ENCODE measurements at places on chromosomes 7 and 10.

DNA sequence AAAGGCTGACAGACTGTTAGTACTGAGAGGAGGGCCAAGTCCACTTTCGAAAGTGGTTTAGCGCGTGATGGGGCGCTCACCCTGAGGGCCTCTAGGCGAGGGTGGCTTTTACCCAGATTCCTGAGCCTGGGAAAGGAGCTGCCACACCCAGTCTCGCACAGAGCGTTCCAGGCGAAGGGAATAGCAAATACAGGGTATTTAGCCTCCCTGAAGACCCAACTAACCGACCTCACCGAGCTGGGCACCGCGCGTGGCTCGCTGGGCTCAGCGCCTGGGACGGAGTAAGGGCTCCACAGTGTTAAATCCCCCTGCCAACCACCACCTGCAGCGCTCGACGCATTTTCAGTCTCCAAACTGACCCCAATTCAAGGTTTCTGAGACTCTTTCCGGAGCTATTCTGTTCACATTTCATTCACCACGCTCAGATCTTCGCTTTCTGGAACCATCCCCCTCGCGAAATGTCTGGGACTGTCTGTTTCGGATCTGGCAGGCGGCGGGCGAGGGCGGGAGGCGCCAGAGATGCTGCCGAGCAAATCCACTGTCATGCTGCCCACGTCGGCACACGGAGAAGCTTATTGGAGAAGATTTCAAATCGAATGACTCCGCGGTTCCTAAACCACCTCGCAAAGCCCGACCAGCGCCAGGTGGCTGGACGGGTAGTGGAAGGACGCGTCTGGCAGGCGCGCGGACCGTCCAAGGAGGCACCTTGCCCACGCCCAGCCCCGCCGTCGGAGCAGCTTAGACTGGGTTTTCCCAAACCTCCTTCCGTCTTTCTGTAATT, 1.4 kb upstream of the OSBPL3 start:
- DNase-seq: peak; percentile 81

DNA sequence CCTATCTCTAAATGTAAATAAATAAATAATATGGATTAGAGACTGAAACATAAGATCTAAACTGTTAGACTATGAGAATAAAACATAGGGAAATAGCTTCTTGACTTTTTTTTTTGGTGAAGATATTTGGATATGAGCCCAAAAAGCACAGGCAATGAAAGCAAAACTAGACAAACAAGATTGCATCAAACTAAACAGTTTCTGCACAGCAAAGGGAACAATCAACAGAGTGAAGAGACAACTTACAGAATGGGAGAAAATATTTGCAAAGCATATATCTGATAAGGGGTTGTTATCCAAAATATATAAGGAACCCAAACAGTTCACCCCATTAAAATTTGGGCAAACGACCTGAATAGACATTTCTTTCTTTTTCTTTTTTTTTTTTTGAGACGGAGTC, 148.1 kb downstream of the SUGCT start:
- DNase-seq: no peak

DNA sequence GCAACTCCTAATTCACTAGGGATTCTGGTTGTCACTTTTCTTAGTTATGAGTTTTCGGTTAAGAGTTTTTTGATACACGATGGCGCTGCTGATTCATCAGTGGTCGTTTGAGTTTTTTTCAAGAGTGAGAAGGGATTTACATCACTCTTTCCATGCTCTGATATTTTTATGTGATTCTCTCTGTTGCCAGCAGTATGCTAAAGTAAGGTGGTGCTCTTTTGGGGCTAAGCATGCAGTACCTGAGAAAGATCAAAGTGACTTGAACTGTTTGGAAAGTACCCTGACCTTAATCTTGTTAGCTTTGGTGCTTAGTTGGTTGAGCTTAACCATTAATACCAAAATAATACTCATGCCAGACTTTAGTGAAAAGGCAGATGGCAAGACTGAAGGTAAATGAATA, 28.1 kb downstream of the STAMBPL1 start:
- no peak for DNase-seq

DNA sequence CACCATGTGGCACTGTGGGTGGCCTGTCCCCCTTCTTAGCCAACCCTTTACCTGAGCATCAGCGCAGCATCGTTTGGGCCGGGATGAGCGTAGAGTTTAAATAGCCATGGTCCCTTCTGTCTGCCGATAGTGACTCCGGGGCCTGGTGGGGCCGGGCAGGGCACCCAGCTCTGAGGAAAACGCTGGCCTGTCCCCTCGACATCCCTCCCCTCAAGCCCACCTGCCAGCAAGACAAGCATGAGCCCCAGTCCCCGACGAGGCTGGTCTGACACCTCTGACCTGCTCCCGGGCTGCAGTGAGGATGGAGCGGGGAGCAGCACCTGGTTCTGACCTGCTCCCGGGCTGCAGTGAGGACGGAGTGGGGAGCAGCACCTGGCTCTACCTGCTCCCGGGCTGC, 31.1 kb upstream of the CNPY1 start:
- no peak for DNase-seq

DNA sequence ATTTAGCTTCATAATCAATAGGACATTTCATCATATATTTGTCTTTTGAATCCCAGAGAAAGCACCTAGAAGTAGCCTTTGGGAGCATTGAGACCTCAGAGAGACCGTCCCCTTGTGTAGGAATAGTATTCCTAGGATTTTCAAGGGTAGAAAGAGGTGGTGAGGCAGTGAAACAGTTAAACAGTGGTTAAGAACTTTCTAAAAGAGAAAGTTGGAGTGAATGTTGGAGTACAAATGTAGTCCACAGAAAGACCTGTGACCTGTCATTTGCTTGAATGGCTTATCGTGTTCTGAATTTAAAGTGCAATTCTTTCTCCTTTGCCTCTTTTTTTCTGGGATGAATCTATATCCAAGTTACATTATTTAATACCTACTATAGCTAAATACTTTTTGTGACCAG, 30.0 kb downstream of the GBF1 start:
- no peak for DNase-seq

DNA sequence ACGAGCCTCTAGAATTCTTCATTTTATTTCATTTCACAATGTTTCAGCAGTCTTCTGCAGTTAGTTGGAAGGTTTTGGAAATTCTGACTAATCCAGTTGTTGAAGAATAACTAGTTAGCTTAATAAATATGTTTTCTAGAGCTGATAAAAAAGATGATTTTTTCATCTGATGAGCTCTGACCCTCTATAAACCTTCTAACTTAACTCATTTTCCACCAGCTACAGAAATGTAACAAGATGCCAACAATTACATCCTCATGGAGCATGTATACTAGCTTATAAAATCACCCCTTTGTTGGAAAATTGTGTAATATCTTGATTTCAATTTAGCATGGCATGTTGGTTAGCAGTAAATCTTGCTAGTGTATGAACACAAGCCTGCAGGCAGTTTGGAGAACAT, 33.1 kb downstream of the KAT6B start:
- DNase-seq: no peak

GRCh38 chr7:46421441-46422230, 500.6 kb upstream of the IGFBP3 start:
- no peak for DNase-seq

GRCh38 chr7:17512181-17512675, 213.8 kb downstream of the AHR start:
- no peak for DNase-seq

- peak; percentile 46 for DNase-seq
Observed at GRCh38 chr7:2608921-2609411, 22.8 kb upstream of the TTYH3 start.

GRCh38 chr7:68417659-68418058, 1180.6 kb upstream of the AUTS2 start:
- DNase-seq: peak; percentile 20

DNA sequence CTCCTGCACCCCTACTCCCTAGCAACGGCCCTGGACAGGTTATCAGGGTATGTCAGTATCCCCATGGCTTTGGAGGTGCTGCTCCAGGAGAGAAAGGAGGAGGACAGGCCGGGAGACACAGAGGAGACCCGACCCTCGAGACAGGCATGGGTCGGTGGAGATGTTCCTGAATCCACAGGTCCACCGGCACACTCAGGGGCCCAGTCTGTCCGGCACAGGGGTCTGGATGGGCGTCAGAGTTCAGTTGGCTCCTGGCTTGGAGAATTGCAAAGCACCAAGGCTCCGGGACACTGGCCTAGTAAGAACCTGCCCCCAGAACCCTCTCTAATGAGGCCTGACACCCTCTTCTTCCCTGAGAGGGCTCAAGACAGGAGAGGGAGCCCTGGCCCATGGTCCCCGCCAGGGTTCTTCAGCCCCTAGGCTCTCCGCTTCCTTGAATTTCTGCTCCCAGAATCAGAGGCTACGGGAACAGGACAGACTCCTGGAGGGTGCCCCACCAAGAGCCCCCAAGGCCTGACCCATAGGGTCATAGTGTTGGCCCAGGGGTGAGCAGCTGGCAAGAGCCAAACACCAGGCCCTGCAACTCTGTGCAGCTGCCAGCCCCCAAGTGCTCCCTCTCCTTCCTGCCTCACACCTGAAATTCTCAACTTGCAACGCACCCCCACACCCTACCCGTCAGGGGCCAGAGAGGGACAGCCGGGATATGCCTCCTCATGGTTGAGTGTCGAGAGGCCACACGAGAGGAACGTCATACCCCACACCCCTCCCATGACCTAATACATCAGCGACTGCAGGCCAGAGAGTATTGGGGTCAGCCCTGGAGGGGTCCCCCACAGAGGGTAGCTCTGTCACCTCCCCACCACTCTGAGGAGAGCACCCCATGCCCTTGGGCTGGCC, 5.5 kb upstream of the IRF5 start:
- no peak for DNase-seq

DNA sequence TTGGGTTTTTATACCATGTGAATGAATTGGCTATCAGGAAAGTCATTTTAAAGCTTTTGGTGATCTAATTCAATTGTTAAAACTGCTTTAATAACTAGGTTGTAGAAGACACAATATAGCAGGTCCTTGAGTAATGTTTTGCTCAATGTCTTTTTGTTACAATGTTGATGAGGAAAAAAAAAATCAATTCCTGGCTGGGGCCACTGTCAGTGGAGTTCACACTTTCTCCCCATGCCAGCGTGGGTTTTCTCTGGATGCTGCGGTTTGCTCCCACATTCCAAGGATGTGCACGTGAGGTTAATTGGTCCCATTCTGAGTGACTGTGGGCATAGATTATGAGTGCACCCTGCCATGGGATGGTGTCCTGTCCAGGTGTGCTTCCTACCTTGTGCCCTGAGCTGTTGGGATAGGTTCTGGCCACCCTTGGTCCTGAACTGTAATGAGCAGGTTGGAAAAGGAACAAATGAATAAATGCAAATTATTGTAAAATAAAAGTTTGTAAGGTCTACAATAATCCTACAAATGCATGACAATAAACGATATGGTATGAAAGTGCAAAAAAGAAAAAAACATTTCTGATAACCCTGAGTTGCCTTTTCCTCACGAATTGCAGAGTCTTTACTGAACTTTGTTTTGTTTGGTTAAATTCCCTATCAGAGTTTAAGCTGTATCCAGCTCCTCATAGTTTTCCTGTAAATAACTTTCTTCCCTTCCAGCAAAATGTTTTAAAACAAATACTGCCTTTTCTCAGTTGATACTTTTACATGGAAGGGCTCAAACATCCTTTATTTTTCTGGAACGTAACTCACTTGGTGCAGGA, 62.7 kb downstream of the AKR1C4 start:
- DNase-seq: no peak

- no peak for DNase-seq
Observed at GRCh38 chr7:107355616-107356015, 114.2 kb upstream of the GPR22 start.

- no peak for DNase-seq
Observed at GRCh38 chr7:24882989-24883621, 96.9 kb downstream of the OSBPL3 start.

DNA sequence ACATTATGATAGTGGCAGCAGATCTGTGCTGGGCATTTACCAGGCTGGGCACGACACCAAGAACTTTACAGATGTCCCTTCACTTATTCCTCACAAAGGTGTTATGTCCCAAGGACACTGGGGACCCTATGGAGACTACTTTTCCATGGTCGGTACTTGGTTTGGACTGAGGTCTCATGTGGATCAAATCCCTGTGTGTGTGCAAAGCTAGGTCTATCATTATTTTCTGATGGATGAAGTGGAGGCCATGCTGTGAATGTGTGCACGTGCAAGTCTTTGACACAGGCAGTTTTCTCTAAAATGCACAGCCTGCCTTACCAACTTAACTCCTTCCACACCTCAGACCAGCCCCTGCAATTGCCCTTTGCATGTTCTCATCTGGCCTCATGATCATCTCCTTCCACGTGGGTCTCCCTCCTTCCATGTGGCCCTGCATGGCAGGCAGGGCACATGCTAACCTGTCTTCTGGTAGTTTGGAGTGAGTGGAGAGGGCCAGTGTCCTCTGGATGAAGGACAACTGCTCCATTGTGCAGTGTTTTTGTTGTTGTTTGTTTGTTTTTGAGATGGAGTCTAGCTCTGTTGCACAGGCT, 16.0 kb upstream of the ZNF273 start:
- DNase-seq: no peak

- no peak for DNase-seq
Observed at GRCh38 chr7:92709912-92710311, 119.7 kb upstream of the FAM133B start.

- DNase-seq: peak; percentile 74
Observed at GRCh38 chr10:105187243-105187642, 546.2 kb downstream of the SORCS3 start.

GRCh38 chr7:86706406-86706805, 62.7 kb downstream of the GRM3 start:
- no peak for DNase-seq

DNA sequence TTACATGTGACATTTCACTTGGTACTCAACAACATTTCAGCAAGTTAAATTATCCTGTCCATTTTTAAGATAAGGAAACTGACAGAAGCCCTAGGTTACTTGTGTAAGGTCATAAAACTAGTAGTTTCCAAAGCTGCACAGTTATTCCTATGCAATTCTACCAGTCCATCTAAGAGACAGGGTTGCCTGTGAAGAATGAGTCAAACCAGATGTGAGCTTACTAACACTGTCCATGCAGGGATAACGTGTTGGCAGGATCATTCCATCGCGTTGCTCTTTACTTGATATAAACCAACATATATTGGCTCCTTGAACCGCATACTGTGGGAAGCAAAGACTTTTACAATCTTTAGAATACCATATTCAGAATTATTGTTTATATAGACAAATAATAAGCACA, 280.9 kb upstream of the HGF start:
- DNase-seq: no peak

DNA sequence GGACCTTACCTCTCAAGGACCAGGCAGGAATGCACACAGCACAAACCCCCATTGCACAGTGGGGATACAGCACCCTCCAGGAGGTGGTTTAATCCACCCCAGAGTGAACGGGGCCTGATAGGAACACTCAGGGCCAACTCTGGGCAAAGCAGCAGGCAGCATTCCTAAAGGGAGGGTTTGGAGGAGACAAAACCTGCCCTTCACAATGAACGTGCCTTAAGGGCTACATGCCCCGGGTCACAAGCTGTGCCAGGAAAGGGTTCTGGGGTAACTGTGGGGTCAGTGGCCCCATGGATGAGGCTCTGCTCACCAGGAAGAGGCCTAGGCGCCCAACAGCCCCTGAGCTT, 1.1 kb downstream of the GPRIN2 start:
- no peak for DNase-seq

GRCh38 chr10:1050554-1050953, 1.6 kb upstream of the IDI1 start:
- DNase-seq: no peak

GRCh38 chr7:1663223-1663622, 6.9 kb upstream of the ELFN1 start:
- no peak for DNase-seq

- peak; percentile 24 for DNase-seq
Observed at GRCh38 chr10:23157691-23158369, 34.3 kb upstream of the PTF1A start.

All from WERI-Rb-1 (cell line).